ENCODE measurements at places on chromosomes 2 and 18.

DNA sequence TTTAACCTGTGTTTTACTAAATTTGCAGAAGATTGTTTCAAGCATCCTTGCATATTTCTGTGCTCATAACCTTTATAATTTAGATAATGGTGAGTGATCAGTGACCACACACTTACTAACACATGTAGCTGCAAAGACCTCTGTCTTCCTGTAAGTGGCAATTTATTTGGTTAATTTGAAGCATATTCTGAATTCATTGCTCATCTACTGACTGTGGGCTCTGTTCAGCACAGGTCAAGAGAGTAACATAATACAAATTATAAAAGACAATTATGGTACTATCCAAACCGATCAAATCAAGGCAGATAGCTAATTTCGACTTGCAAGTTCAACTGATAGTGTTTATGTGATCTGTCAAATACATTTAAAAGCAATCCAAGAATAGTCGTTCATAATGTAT lies 223.9 kb upstream of the FAM98A start:
- no peak for DNase-seq

DNA sequence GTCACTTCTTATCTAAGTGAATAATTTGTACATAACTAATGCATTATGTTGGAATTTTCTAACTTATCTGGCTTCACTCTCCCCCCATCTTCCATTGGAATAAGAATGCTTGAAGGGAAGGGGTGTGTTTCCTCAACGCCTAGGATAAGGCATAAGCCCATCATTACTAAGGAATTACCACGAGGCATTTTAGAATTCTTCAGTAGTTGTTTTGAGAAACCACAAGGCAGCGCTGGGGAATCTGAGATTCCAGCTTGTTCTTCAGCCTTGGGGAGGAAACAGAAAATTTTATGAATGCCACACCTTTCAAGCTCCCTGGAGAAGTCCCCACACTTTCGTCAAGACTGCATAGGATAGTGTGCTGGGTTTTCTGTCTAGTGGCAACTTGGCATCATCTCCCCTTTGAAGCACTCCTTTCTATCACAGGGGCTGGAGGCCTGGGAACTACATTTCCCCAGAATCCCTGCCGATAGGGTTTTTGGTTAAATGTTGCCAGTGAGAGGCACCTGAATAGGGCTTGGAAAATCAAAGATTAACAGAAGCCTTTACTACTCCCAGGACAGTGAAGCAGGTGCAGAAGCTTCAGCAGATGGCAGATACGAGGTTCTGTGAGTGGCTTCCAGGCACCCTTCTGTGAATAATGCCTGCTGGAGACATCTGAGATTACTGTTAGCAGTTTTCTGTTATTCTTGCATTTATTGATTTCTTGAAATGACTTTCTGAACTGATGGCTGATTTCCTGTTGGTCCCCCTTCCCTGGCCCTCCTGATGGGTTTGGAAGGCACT lies 192.7 kb upstream of the REV1 start:
- DNase-seq = no peak

- no peak for DNase-seq
These were observed 8.4 kb downstream of the POU3F3 start for GRCh38 chr2:104862058-104862941.

DNA sequence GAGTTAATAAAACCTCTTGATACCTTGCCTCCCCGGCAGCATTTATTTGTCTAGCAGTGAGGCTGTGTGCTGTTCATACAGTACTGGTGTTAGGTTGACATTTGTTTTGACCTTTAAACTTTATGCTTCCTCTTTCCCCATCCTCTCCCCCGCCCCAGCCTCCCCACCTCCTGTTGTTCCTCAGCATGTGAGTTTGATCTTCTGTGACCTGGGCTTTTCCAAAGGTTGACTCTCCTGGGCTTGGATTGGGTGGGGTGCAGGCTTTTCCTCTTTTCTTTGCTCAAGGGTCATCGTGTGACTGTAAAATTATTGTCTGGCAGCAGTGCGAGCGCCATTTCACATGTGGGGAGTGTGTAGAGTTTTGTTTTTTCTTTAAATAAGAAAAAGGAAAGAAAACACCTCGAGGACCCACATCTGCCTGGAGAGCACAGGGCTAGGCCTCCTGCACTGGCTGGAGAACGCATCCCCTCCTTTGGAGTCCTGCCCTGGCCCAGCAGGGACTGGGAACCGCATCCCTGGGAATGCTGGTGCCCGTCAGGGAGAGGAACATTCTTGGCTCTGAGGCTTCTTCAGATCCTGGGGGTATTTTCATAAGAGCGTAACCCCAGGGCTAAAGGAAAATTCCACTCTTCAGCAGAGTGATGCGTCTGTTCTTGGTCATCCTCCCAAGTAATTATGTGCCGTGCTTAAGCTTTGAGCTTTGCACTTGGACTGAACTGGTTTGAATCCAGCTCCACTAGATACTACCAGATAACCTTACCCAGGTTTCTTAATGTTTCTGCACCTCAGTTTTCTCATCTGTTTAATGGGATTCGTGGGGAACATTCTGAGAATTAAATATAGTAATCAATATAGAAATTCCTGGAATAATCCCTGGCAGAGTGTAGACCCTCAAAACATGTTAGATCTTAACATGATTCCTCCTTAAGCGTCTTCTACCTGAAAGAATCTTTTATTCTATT lies 91.5 kb downstream of the SETBP1 start:
- no peak for DNase-seq

GRCh38 chr2:240466579-240467148 lies 31.2 kb downstream of the GPC1 start:
- DNase-seq = no peak

GRCh38 chr2:202171241-202171825 lies 67.1 kb downstream of the SUMO1 start:
- no peak for DNase-seq

DNA sequence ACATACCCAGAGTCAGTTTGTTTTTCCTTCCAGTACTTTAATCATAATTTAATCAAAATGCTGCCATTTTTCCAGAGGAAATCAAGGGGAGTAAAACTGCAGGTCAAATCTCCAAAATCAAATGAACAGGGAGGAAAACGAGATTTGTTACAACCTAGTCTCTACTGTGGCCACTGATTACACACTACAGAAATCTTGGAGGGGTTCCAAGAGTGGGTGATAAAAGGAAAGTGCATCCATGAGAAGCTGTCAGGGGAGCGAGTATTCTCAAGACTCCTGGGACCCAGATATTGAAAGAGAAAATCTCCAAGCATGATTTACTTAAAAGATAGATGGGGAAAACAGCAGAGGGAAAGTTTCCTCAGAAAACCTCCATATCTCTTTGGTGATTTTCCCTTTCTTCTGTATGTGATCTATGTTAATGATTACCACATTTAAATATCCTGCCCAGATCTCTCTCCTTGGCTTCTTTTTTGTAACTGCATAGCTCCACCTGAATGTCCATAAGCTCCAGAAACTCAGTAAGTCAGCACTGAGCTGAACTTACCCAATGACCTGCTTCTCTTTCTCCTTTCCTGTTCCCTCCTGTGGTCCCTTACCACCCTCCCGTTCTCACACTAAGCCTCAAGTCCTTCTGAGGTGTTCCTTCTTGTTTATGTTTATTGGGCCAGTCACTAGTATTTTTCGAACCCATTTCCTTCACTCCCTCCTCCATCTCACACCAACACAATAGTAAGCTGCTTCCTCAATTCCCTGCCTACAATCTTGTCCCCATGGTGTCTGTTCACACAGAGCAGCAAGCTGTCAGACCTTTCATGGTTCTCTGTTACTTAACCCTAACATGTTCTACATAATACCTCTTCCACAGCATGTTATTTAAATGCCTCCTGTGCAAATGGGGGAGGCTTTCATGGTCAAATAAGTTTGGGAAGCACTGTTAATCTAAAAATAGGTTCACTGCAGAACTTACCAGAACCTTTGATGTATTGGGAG lies 73.9 kb upstream of the TWSG1 start:
- no peak for DNase-seq

DNA sequence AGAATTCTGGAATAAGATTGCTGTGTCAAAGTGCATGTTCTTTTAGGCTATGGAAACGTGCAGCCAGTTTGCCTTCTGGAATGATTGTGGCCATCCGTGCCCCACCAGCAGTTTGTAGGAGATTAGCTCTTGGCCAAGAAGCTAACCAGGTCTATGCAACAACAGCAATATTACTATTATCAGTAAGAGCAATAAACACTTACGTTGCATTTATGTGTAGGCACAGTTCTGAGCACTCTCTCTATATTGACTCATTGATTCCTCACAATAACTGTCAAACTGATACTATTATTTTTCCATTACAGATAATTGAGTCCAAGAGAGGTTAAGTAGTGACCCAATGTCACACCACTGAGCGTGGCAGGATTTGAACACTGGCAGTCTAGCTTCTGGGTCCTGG lies 186.4 kb downstream of the DYSF start:
- DNase-seq = no peak

DNA sequence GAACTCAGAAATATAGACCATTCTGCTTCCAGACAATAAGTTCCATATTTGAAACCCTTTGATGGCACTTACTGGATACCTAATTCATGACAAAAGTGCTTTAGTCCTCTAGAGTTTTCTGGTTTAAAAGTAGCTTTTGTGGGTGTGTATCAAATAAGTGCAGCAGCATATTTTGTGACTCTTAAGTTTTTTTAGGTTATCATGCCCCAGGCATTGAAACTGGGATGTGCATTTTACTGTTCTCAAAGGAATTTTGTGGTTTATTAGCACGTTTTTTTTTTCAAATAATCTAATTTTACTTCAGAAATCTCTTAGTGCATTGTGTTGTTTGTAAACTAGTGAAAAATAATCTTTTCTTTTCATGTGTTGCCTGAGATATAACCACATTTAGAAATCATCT lies 1.5 kb downstream of the XRCC5 start:
- DNase-seq = no peak

DNA sequence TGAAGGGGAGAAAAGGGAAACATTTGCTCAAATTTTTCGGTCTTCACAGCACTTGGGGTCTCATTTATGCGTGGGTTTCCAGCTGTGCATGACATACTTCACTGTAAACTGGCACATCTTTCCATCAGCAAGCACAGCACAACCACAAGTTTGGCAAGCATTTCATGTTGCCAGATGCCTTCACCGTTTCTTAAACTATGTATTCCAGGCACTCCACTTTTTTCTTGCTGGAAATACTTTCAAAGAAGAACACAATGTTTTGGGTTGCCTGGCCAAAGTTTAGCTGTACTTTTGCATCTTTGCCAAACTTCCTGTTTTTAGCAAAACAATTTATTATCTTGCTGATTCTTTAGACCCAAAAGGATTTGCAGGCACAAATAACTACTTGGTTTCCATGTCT lies 194.6 kb upstream of the MEIS1 start:
- no peak for DNase-seq

DNA sequence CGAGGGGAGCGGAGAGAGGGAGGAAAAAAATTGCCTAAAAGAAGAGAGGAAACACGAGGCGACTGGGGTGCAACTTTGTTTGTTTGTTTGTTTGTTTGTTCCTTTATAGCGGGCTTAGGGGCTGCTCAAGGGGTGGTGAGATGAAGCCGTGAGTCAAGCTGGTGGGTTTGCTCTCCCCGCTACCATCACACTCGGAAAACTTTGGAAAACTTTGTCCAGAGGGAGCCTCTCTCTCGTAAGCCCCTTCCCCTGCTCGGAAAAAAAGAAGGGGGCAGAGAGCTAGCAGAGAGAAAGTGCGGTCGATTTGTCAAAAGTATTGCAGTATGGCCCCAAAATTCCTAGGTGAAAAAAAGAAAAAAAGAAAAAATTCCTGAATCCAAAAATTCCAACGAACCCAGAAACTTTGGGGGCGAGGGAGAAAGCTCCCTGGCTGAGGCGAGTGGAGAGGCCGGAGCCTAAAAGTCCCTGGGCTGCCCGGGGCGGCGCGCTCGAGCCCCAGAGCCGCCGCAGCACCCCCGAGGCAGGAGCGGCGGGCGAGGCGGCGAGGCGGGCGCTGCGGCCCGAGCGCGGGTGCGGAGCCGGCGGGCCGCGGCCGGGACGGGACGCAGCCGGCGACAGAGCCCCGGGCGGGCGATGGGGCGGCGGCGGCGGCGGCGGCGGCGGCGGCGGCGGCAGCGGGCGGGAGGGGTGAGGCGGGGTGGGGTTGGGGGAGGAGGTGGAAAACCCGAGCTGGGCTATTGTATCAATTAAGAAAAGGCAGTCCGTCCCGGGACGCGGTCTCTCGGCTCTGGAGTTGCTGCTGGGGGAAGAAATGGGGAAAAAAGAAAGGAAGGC lies 558 bp upstream of the CYP26B1 start:
- no peak for DNase-seq

- no peak for DNase-seq
These were observed 765 bp upstream of the LHCGR start for GRCh38 chr2:48756289-48756688.

DNA sequence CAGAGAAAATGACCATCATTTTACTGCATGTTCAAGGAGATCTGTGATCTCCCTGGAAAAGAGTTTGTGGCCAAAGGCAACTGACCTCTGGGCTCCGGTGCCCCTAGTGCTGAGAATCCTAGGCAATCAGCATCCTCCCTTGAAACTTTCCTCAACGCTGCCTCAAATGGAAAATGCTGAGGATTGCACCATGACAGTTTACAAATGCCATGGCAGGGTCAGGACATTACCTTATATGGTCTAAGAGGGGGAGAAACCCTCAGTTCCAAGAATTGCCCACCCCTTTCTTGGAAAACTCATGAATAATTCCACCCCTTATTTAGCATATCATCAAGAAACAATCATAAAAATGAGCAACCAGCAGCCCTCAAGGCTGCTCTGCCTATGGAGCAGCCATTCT lies 48.3 kb downstream of the ALPK2 start:
- DNase-seq = no peak

DNA sequence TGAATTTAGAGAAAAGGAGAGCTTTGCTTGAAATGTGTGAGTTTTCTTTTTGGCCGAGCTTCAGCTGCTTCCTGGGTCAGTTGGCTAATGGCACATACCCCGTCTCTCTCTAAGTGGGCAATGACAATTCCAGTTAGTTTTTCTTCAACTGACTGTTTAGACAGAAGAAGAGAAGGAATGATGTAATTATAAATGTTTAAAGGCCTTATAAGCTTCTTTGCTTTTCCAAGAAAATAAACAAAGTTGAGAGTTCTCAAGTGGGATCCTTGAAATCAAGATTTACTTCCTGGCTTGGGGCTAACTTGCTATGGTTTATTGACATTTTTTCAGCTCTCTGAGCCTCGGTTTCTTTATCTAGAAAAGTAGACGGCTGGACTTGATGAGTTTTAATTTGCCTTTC lies 794.9 kb upstream of the ACVR2A start:
- DNase-seq = no peak

DNA sequence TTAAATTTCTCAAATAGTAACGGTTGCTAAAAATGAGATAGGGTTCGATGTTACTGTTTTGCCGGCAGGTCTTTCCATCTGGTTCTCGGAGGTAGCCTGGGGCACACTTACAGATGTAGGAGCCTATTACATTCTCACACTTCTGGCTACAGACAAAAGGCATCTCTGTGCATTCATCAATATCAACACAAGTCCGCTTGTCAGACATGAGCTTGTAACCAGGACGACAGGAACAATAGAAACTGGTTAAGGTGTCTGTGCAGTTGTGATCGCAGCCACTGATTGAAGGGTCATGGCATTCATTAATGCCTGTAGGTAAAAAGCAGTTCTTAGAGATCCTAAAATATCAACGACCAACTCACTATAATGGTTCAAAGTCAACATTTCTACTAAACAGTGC lies 116.3 kb downstream of the DHRS9 start:
- no peak for DNase-seq

- DNase-seq = no peak
These were observed 12.2 kb upstream of the ALPK2 start for GRCh38 chr18:58640891-58641610.
